Stimulated activated CD4-positive, alpha-beta T cell treated with anti-CD3 and anti-CD28 coated beads, Interleukin-2, amount 100 ng/mL, for 48 hours (primary cell): ENCODE measurements at places on chromosomes 11 and 22.

- DNase-seq: no peak
These were observed 11.8 kb downstream of the PNPLA5 start for GRCh38 chr22:43879901-43880540.

DNA sequence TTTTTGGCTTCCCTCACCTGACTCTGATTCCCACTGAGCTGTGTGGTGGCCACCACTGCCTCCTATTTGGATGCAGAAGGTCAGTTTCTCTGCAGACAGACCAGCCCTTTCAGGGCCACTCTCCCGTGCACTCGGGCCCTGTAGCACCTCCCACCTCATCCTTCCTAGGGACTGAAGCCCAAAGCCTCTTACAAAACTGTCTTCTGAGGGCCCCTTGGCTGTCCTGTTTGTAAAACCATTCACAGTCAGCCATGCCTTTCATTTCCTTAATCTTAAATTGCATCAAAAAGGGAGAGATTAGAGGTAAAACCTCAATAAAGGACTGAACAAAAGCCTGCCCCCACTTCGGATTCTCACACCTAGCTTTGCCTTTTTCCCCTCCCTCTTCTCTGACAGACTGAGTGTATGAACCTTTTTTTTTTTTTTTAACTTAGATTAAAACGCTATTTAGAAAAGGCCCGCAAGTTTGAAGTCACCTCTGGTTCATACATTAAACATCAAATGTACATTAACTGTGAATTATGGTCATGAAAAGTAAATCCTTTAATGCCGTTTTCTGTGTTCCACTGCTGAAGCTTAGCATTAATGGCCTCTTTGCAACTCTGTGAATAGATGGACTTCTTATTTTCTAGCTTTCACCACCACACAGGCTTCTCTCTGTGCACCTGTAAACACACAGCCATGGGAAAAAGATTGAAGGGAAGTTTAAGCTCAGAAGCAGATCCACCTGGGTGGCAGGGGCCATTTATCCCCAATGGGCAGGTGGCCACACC lies 247.2 kb upstream of the CADM1 start:
- DNase-seq: no peak

GRCh38 chr11:45974806-45975205 lies 52.4 kb downstream of the LARGE2 start:
- no peak for DNase-seq

GRCh38 chr11:85394283-85394682 lies 232.9 kb downstream of the DLG2 start:
- no peak for DNase-seq

- no peak for DNase-seq
These were observed 14.2 kb upstream of the MMP1 start for GRCh38 chr11:102812188-102812587.

DNA sequence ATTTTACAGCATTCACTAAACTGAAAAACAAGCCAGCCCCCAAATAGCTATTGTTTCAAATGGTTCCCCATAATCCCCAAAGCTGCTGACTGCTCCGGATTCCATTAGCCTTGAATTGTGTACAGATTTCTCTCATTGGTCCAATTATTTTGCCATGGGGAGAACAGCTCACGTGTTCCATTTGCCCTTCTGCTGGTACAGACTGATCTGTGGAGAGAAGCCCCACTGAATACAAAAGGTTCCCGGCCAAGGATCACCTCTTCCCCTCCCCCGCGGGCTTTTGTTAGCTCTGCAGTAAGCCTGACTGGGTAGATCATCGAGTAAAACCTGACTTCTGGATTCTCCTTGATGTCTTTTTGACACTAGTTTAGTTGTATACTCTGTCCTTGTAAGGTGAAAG lies 9.1 kb upstream of the MAPK8IP1 start:
- no peak for DNase-seq
